ENCODE measurements at places on chromosomes 11 and 22. TPM values are rescaled to one million over a fixed set of nuclear protein-coding genes. Genes with fewer than 3 reads are reported as not detected.

Gene TSPAN18
- total RNA-seq, result 5.0 TPM

Gene FAT3
- 6.4 TPM for total RNA-seq

Gene FGF4
- total RNA-seq, result 2.8 TPM

Gene TRPM5
- total RNA-seq, result 1.1 TPM

Gene LINC01488
- total RNA-seq, result not detected

Gene TEX12
- 6.3 TPM for total RNA-seq

Gene FOXRED2
- 34.6 TPM for total RNA-seq

Gene MPPED2
- total RNA-seq, result 13.4 TPM

Gene ROBO4
- total RNA-seq, result 8.4 TPM

Gene OR10A2
- not detected for total RNA-seq

Gene MS4A15
- total RNA-seq, result 0.31 TPM

Gene PPME1
- total RNA-seq, result 67.1 TPM

Gene MYO7A
- 161 TPM for total RNA-seq
